ENCODE measurements at places on chromosomes 12 and 14. TPM values are rescaled to one million over a fixed set of nuclear protein-coding genes. Genes with fewer than 3 reads are reported as not detected.

Gene ARHGEF40
- total RNA-seq = 41.9 TPM

Gene WSCD2
- not detected for total RNA-seq

Gene VRTN
- 0.08 TPM for total RNA-seq

Gene MBD6
- 59.6 TPM for total RNA-seq

Gene ACVRL1
- 7.1 TPM for total RNA-seq

Gene NOXRED1
- 0.33 TPM for total RNA-seq

Gene OR4N5
- not detected for total RNA-seq

Gene RHEBL1
- total RNA-seq = 0.18 TPM

Gene ART4
- 27.5 TPM for total RNA-seq

Gene SLC25A21
- total RNA-seq = 0.25 TPM

Gene WNT5B
- 4.2 TPM for total RNA-seq

Gene SDR9C7
- not detected for total RNA-seq

Gene OR6S1
- total RNA-seq = not detected

Gene PIP4P1
- 11.7 TPM for total RNA-seq

Gene CCDC175
- not detected for total RNA-seq

Gene TSPAN11
- total RNA-seq = 0.93 TPM

Gene GPR135
- 1.4 TPM for total RNA-seq

Gene SCFD1
- total RNA-seq = 25.2 TPM

Gene YLPM1
- total RNA-seq = 16.4 TPM

Gene RNU4-1
- total RNA-seq = 1,949 TPM

Gene KRT6B
- total RNA-seq = not detected

Gene CLEC4C
- not detected for total RNA-seq

Gene CCDC38
- 0.93 TPM for total RNA-seq

Gene LYSET
- total RNA-seq = 8.1 TPM

Gene TROAP
- 0.48 TPM for total RNA-seq

Gene KRT3
- total RNA-seq = not detected

Gene CDC42BPB
- total RNA-seq = 45.0 TPM

Gene ITGB7
- total RNA-seq = 8.6 TPM

Gene SYCP3
- total RNA-seq = not detected

Gene MIP
- total RNA-seq = 0.60 TPM

Gene FBXL14
- 7.3 TPM for total RNA-seq

Gene TAS2R19
- total RNA-seq = 0.78 TPM

Gene IL23A
- total RNA-seq = 0.43 TPM

Gene ESR2
- total RNA-seq = 0.08 TPM

Gene BIN2
- total RNA-seq = 2.7 TPM

Gene KRT75
- not detected for total RNA-seq

Gene CLEC2A
- total RNA-seq = not detected

Gene SNRNP35
- 7.6 TPM for total RNA-seq

Gene CACNA1C
- 0.83 TPM for total RNA-seq

Gene NR1H4
- 61.6 TPM for total RNA-seq

Gene AQP6
- total RNA-seq = 0.28 TPM

Gene SPIC
- total RNA-seq = 1.4 TPM

Gene CBLN3
- 1.4 TPM for total RNA-seq

Gene OAS1
- 20.1 TPM for total RNA-seq

Gene LRRK2
- 7.0 TPM for total RNA-seq

Measured in left lobe of liver (tissue), 2 donors.